Inflammatory macrophage treated with lipopolysaccharide for 1 hour (primary cell): ENCODE measurements at places on chromosomes 11 and 22.
A peak's percentile ranks its signal among the peaks of the same experiment; 100 is the strongest.

GRCh38 chr22:44001521-44001920 lies 22.6 kb upstream of the PARVB start:
- no peak for DNase-seq

- DNase-seq, result no peak
Measured at GRCh38 chr22:25080855-25081254, 118.8 kb upstream of the CRYBB3 start.

DNA sequence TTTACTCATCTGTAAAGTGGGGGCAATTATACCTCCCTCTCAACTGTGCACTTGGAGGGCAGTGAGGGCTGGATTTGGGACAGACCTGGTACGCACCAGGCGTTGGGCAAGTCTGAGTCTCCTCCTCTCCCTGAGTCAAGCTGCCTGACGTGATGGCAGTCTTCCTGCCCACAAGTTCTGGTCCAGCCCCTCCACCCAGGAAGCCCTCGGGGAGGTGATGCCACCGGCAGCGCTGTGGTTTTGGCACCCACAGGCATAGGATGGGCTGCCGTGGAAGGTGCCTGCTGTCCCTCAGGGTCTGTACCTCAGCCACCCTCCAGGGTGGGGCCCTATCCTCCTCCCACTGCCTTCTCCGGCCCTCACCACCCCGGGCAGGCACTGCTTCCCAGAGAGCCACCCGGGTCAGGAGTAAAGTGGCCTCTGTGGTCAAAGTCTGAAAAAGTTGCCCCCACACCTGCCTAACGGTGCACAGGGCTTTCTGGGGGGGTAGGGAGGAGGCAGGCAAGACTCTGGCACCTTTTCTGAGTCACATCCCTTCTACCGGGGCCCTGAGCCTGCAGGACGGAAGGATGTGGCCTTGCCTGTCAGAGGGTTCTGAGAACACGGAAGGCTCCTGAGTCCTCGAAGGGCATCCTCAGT lies 6.5 kb upstream of the APOBEC3H start:
- DNase-seq, result no peak

GRCh38 chr22:45207981-45208664 lies 32.6 kb downstream of the KIAA0930 start:
- no peak for DNase-seq

- DNase-seq, result no peak
Measured at GRCh38 chr11:14551380-14551779, 31.2 kb upstream of the PSMA1 start.

DNA sequence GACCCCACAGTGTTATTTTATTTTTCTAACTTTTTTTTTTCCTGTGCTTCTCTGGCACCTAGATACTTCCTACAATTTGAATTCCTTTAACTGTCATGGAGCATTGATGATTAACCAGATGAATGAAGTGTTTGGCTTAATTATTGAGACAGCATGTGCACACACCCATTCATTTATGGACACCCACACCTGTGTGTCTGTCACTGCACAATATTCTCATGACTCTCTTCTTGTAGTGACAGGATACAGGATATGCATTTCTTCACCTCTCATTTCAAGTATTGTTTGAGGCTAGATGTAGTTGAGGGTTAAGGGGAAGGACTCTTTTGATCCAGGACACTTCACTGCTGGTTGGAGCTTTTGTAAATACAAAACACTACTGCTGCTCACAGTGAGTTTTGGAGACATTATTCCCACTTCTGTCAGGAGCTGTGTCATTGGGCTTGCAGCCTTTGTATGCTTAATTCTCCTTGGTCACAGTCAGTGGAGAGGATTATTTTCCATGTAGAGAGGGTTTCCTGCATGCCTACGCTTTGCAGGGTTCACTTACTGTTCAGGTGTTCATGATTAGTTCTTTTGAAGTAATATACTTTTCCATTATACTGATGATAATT lies 33.5 kb downstream of the SPECC1L start:
- DNase-seq, result no peak

DNA sequence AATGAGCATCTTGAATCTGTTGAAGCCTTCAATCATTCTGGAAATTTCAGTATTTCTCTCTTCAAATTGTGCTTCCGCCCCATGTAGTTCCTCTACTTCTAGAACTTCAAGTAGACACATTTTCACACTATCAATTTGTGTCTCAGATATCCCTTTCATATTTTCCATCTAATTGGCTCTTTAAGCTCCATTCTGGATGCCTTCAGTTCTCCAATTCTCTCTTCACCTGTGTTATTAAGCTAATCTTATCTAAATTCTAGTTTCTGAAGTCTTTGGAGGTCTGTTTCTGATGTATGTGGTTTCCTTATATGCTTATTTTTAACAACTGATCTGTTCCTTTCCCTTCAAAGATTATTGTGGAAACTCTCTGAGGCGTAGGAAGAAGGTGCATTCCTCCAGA lies 36.3 kb downstream of the CSTF3 start:
- DNase-seq, result no peak

- DNase-seq, result no peak
Measured at GRCh38 chr11:76699451-76700091, 29.0 kb upstream of the LRRC32 start.

DNA sequence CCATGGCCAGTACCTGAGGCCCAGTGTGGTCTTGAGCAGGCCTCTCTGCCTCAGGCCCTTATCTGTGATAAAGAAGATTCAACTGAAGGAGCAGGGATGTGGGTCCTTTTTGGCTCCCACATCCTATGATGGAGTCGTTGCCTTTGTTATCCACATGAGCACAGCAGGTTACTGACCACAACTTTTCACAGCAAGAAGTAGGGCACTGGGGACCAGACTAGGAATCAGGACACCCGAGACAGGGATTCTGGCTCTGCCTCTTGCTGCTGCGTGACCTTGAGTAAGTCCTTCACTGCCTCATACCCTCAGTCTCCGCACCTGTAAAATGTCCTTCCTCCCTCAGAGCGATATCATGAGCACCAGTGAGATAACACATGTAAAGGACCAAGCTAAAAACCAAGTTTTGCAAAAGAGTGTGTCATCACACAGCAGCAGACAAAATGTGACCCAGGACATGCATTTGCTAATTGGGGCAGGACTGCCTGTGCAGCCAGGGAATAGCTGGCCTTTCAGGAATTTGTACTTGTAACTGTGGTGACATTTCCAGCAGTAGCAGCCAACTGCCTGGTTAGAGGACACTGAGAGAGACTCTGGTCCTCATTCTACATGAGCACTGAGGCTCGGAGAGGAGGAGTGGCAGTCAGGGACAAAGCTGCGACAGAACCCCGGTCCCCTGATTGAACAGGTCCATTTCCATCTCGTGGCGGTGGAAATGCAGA lies 13.2 kb upstream of the SMIM35 start:
- DNase-seq, result no peak

GRCh38 chr11:66739983-66740382 lies 11.0 kb upstream of the SPTBN2 start:
- no peak for DNase-seq

- no peak for DNase-seq
Measured at GRCh38 chr11:69129647-69130046, 26.1 kb upstream of the SMIM38 start.

- no peak for DNase-seq
Measured at GRCh38 chr11:71170624-71171423, 81.6 kb downstream of the SHANK2 start.

DNA sequence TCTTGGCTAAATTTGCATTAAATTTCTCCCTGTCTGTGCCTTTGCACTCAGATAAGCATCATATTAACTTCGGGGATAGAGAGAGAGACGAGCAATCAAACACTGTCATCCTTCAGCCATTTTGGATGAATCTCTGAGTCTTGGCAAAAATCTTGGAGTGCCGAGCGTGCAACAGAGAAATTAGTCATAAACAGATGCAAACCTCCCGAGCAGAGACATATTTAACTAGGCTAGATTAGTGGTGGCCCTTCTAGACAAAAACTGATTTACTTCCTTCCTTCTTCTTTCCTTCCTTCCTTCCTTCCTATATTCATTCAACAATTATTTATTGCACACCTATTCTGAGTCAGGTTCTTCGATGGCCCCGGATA lies 114.4 kb upstream of the BLID start:
- no peak for DNase-seq

DNA sequence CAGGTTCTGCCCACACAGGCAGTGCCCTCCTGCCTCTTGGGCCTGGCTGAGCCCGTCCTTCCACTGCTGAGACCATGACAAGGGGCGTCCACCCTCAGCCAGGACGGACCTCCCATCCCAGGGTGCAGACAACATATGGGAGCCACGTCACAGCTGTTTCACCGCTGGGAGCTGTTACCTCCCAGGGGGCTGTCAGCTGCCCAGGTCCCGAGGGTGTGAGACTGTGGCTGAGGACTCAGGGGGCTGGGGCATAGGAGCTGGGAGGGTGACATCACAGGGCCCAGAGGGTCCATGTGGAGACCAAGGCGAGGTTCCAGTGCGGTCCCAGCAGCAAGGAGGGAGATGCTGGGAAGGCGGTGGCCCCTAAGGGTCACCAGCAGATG lies 17.9 kb upstream of the CTSD start:
- no peak for DNase-seq

GRCh38 chr11:111357150-111358037 lies 21.7 kb downstream of the POU2AF1 start:
- DNase-seq, result no peak

DNA sequence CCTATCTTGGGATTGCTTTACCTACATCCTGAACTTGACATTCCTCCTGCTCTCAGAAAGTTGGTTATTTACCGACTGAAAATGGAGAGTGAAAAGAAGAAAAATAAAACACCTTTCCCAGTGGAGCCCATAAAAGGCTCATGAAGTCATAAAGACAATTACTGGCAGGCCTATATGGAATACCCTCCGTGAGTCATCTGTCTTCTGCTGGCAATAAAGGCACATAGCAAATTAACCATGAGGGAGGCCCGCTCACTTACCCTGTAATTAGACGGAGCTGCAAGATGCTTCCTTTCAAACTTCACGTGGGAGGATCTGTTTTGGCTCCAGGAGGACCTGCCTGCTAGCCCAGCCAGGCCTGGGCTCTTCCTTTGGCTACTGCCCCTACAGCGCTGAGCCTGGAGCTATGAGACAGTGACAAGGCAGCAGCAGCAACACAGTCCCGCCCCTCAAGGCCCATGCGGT lies 540.4 kb downstream of the BUD13 start:
- DNase-seq, result no peak

DNA sequence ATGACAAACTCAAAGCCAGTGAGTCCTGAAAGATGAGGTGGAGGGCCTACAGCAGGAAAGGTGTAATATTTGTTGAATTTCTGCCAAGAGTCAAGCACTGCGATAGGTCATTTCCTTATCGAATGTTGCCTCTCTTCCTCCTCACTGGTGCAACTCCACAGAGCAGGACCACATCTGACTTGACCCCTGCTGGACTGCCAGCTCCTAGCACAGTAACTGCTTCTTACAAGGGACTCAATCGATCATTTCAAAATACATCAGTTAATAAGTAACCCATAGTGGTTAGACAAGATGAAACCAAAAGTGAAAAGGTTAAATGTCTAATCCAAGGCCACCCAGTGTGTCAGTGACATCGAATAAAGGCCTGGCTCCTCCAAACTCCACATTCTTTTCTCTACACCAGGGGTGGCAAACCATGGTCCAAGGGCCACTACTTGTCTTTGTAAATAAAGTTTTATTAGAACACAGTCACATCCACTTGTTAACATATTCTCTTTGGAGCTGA lies 98.5 kb upstream of the CSNK2A3 start:
- DNase-seq, result no peak

DNA sequence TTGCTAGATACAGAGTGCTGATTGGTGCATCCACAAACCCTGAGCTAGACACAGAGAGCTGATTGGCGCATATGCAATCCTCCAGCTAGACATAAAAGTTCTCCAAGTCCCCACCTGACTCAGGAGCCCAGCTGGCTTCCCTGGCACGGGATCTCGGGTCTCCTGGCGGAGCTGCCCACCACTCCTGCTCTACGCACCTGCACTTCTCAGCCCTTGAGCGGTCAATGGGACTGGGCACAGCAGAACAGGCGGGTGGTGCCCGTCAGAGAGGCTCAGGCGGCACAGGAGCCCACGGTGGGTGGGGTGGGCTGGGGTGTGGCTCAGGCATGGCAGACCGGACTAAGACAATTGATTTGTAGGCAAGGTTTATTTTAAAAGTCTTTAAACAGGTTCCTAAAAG lies 1365.5 kb downstream of the FAM181B start:
- no peak for DNase-seq

- no peak for DNase-seq
Measured at GRCh38 chr22:19287889-19288288, 3.6 kb downstream of the CLTCL1 start.

DNA sequence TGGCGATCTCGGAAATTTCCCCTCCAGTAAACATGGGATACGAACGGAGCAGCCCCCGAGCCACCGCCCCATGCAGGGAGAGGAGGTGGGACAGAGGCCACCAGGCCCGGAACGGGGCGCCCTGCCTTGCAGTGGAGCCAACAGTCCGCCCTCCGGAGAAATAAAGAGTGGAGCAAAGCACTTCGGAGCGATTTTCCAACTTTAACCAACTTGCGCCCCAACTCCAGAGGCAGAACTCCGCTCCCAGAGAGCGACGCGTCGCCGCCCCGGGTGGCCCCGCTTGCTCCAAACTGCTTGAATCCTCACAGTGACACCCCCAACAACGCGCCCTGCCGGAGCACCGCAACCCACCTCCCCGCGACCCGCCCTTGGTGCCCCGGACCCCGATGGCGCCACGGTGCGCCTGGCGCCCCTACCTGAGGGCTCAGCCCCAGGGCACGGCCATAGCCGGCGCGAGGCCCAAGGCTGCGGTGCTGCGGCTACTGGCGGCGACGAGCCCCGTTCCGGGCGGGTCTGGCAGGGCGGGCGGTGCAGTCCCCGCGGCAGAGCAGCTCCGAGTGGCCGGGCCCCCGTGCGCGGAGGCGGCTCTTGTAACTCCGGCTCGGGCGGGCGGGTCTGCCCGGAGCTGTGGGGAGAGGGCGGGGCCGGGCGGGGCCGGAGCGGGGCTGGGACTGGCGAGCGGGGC lies at the start of gene AHNAK:
Gene AHNAK (minus strand): TSS at position 563 of the 685 bp plus-strand sequence. CDS start 10,708 bp downstream, outside the sequence.
- peak; percentile 80 for DNase-seq

DNA sequence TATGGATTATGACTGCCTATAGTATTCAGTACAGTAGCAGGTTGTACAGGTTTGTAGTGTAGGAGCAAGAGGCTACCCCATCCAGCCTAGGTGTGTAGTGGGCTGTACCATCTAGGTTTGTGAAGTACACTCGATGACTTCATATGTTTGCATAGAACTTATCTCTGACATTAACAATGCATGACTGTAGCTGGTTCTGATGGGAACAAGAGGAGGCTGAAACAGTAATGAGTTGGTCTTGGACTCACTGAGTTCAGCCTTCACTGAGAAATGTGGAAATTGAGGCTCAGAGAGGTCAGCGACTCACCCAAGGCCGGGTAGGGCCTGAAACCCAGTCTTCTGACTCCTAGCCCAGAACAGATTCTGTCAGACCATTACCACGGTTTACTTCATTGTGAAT lies 13.0 kb downstream of the MYO7A start:
- no peak for DNase-seq
